Stimulated activated CD4-positive, alpha-beta T cell treated with anti-CD3 and anti-CD28 coated beads, Interleukin-1b, Interleukin-23, amount 100 ng/mL, for 24 hours (primary cell): ENCODE measurements at places on chromosomes 4 and X.

DNA sequence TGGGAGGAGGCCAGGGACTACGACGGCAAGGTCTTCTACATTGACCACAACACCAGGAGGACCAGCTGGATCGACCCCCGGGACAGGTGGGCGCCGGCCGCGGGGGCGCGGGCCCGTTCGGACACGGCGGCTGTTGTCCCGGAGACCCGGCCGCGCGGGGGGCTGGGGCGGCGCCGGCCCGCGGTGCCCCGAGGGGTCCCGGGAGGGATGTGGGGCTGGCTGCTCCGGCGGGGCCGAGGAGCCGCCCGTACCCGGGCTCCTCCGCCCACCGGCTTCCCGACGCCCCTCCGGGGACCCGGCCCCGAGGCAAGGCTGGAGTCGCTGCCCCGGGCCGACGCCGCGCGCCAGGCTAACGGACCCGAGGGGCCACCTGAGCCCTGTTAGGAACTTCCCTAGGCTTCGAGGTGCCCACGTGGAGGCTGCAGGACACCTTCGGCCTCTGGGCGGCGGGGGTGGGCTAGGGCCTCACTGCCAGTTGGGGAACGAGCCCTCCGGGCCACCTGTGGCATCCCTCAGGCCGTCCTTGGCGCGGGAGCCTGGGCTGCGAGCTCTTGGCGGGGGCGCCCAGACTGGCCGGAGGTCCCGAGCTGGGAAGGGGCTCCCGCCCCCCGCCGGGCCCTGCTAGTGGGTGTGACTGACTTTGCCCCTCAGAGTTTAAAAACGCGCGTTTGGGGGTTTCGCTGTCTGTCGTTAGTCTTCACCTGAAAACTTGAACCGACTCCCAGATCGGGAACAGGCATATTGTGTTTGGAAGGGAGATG is 660 bp downstream of the WWC2 start:
- DNase-seq: no peak

- no peak for DNase-seq
Measured at GRCh38 chr4:133565379-133565778, 416.3 kb downstream of the PCDH10 start.

GRCh38 chr4:37595875-37596680 is 90.1 kb downstream of the RELL1 start:
- DNase-seq: no peak

DNA sequence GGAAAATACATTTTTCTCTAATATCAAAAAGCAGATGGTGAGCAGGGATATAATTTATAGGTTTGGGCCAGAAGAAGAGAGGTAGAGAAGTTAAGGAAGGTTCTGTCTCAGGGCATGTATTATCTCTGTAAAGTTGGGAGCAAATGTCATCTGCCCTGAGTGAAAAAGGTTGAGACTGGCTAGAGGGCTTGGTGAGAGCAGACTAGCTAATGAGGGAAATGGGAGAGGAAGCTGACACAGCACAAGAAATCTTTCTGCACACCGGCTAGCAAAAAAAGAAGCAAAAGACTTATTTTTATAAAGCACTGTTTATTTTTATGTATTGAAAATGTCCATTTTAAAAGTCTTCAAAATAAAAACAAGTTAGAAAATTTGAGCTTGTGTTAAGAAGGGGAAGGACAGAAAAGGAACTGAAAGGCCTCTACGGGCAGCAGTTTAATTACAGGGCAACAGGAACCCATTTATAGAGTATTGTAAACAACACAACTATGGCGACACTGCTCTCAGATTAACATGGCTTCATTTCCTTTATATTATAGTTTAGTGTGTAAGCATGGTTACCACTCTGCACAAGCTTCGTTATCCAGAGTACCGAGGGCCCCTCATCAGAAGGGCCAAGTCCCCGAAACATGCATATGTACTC is 17.4 kb downstream of the CD40LG start:
- DNase-seq: no peak

- DNase-seq: no peak
Measured at GRCh38 chrX:110964786-110965185, 131.2 kb upstream of the PAK3 start.

DNA sequence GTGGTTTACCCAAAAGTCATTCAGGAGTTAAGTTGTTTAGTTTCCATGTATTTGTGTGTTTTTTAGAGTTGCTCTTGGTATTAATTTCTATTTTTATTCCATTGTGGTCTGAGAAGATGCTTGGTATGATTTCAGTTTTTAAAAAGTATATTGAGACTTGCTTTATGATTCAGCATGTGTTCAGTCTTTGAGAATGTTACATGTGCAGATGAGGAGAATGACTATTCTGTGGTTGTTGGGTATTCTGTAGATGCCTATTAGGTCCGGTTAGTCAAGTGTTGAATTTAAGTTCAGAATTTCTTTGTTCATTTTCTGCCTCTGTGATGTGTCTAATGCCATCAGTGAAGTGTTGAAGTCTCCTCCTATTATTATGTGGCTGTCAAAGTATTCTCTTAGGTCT is 249.4 kb downstream of the ARHGAP10 start:
- DNase-seq: no peak

DNA sequence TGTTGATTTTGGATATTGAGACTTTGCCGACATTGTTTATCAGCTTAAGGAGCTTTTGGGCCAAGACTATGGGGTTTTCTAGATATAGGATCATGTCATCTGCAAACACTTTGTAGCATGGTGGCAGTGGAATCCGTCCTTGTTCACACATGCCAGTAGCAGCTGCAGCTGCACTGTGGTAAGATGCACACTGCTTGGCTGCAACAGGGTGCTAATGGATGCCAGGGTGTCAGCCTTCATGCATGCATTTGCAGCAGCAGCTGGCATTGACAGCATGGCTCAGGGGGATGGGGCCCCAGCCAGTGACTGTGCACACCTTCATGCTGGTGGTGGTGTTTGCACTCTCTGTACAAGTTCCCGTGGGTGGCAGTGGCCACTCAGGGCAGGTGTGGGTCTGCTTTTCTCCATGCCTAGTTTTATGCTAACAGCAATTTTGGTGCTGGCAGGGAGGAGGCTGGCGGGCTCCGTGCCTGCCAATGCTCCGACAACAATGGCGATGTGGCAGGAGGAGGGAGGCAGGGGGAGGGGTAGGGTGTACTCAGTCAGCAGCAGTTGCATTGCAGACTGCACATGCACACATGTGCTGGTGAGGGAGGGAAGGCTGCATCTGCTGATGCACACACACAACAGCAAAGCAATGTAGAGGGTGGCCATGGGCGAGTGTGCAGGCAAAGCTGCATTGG is 37.5 kb downstream of the BEX3 start:
- DNase-seq: no peak

DNA sequence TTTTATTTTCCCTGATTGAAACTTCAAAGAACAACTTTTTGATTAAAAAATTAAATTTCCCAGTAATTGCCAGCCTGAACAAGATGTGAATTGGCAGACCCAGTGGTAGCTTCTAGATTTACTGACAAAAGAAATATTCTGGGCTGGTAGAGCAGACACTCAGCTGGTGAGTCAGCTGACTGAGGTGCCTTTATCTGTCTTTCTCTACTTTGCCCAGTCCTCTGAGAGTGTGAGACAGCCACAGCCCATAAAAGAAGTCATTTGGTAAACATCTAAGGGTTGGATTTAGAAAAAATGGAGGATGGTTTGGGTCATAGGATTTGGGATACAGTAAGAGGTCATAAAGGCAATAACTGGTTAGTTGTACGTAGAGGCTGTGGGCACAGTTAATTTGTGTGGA is 54.5 kb downstream of the CCSER1 start:
- no peak for DNase-seq

- no peak for DNase-seq
Measured at GRCh38 chr4:139144161-139144859, 32.7 kb downstream of the ELF2 start.

- DNase-seq: peak; percentile 84
Measured at GRCh38 chr4:143184503-143185252, at the start of gene USP38. Gene USP38 (plus strand): TSS chr4:143184917. CDS start chr4:143185451, 534 bp downstream.

- DNase-seq: no peak
Measured at GRCh38 chr4:118918388-118918787, 29.7 kb downstream of the SYNPO2 start.
